Nephron progenitor cell (in vitro differentiated cells): ENCODE measurements at places on chromosomes 2 and 18.

DNA sequence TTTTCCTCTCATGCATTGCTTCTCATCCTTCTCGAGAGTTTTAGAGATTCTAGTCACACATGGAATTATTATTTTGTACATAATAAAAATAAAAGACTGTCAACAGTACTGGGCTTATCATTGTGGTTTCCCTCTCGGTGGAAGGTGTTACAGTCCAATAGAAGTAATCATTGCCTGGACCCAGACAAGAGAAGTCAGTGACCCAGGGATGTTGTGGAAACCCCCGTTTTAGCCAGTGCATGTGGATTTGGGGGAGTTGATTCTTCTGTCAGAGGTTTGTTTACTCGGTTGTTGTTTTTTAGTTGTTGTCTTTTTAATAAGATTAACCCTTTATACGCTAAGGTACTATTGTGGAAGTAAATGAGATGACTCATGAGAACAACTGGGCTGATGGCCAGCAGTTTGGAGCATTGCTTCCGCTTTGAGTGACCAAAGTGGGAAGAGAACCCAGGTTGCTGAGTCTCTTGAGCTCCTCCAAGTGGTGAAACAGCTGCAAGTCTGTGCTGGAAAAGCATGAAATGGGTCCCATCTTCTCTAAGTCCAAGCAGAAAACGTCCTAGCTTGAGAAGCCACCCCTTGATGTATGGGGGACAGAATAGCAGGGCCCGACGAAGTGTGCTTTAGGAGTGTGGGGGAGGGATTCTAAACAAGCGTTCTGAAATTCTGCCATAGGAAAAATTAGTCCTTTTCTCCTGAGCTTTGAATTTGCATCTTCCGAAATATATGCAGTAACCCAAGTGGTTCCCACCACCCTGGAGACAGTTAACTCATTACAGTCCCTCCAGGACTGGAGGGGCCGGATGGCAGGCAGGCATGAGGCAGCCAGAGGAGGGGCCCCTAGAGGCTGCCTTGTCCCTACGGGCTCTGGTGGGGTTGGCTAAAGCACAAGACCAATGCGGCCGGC, 61.8 kb upstream of the GPR45 start:
- H3K27me3 ChIP-seq = peaks cover 19% of the 10 kb centered on the region
- no peak overlapping the region for H3K4me3 ChIP-seq
- DNase-seq = no peak

- H3K27ac ChIP-seq = no peak overlapping the region
- H3K27me3 ChIP-seq = peaks cover 40% of the 10 kb centered on the region
- no peak for DNase-seq
- no peaks in the 10 kb centered on the region for H3K36me3 ChIP-seq
Observed at GRCh38 chr2:119144806-119145205, 13.7 kb downstream of the C1QL2 start.

DNA sequence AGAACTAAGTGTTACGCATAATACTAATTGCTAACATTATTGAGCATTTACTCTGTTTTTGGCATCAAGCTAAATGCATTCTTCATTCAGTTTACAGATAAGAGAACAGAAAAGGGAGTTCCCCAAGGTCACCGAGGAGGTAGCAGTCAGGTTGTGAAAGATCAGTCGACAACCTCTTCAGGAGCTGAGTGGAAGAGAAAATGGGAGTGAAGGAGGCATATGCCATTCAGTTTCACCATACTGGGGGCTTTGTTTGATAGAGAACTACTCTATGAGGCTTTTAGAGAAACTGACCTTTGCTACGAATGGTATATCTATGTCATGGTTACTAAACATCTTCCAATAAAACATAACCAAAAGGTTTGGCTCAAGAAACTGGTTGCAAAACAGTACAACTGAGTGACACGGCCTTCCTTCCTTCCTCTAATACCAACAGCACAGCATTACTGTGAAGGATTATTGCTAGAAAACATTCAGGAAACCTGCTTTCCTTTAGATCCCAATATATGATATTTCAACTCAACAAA, 112.1 kb downstream of the RBMS1 start:
- no peak overlapping the region for H3K4me3 ChIP-seq
- H3K27me3 ChIP-seq = no peaks in the 10 kb centered on the region
- no peak for DNase-seq
- no peak overlapping the region for H3K27ac ChIP-seq
- peaks cover 46% of the 10 kb centered on the region for H3K4me1 ChIP-seq

GRCh38 chr2:42040643-42041278, 7.1 kb upstream of the PKDCC start:
- H3K4me1 ChIP-seq = peaks cover 52% of the 10 kb centered on the region
- peaks cover 80% of the 10 kb centered on the region for H3K27me3 ChIP-seq
- no peak overlapping the region for H3K4me3 ChIP-seq
- DNase-seq = no peak
- H3K27ac ChIP-seq = no peak overlapping the region

- H3K4me1 ChIP-seq = peaks cover 21% of the 10 kb centered on the region
- H3K4me3 ChIP-seq = no peak overlapping the region
- H3K36me3 ChIP-seq = no peaks in the 10 kb centered on the region
Observed at GRCh38 chr2:95048825-95049682, 23.5 kb downstream of the MAL start.

DNA sequence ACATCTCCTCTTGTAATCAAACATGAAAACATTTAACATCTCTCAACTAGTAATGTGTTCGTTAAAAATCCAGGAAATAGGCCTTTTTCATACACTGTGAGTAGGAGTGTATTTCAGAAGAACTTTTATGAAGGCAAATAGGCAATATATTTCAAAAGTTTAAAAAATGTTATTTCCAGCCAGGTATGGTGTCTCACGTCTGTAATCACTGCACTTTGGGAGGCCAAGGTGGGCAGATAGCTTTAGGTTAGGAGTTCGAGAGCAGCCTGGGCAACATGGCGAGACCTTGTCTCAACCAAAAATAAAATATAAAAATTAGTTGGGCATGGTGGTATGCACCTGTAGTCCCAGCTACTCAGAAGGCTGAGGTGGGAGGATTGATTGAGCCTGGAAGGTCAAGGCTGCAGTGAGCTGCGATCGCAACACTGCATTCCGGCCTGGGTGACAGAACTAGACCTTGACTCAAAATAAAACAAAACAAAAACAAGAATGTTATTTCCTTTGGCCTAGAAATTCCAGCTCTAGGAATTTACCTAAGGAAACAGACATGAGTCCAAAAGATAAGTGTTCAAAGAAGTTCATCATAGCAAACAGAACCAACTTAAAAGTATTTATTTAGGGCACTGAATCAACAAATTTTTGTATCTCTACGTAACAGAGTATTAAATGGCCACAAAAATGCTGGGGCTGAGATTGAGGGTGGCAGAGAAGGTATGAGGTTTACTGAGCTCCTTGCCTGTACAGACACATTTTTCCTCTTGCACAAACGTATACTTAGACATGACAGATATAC, 14.9 kb downstream of the RBKS start:
- peaks cover 13% of the 10 kb centered on the region for H3K36me3 ChIP-seq
- H3K4me3 ChIP-seq = no peak overlapping the region
- DNase-seq = no peak
- H3K27me3 ChIP-seq = peaks cover 7% of the 10 kb centered on the region
- H3K27ac ChIP-seq = no peak overlapping the region

DNA sequence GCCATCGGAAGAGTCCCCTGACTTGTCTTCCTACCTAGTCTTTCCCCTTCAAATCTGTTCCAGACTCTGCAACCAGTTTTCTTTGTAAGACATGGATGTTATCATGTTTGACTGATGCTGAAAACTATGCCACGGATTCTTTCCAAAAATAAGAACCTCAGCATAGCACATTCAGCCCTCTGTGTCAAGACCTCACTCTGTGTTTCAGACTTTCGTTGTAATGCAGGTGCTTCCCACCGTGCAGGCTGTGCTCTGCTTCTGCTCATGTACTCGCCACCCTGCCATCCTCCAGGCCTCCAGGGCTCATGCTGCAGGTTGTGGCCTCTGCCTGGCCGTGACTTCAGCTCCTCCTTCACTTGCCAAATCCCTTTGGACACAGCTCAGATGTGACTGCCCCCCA, 347.0 kb upstream of the RAB12 start:
- peaks cover 10% of the 10 kb centered on the region for H3K36me3 ChIP-seq
- no peak for DNase-seq
- H3K27me3 ChIP-seq = no peaks in the 10 kb centered on the region
- no peak overlapping the region for H3K4me3 ChIP-seq

- H3K27ac ChIP-seq = no peak overlapping the region
- H3K36me3 ChIP-seq = no peaks in the 10 kb centered on the region
- no peaks in the 10 kb centered on the region for H3K4me1 ChIP-seq
- H3K4me3 ChIP-seq = no peak overlapping the region
- DNase-seq = no peak
Observed at GRCh38 chr2:214139630-214140284, 271.1 kb upstream of the VWC2L start.

DNA sequence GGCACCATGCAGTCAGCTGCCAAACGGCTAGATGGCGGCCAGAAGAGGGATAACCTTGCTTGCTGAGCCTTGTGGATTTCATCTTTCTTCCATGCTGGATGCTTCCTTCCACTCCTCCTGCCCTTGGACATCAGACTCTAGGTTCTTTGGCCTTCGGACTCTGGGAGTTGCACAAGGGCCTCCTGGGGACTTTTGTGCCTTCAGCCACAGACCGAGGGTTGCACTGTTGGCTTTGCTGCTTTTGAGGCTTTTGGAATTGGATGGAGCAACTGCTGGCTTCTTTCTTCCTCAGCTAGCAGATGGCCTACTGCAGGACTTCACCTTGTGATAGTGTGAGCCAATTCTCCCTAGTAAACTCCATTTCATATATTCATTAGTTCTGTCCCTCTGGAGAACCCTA, 31.0 kb downstream of the STRADB start:
- H3K27me3 ChIP-seq = no peaks in the 10 kb centered on the region
- H3K4me3 ChIP-seq = no peak overlapping the region
- H3K4me1 ChIP-seq = no peaks in the 10 kb centered on the region

DNA sequence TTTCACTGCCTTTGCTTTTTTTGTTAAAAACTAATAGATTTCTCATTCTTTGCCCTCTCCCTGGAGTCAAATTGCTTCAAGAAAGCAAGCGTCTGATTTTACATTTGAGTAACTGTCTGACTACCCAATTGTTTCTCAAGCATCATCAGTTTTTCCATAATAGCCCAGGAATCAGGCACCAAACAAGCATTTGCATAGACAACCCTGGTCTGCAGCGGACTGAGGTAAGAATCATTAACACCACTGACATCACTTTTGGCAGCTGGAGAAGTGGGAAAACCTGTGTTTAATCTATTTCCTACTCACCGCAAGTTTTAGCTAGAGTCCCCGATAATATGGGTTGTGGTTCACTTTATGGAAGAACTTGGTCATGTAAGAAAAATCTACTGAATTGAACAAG, 55.7 kb downstream of the IRS1 start:
- H3K4me3 ChIP-seq = no peak overlapping the region
- DNase-seq = no peak
- peaks cover 6% of the 10 kb centered on the region for H3K4me1 ChIP-seq
- no peaks in the 10 kb centered on the region for H3K27me3 ChIP-seq
- H3K36me3 ChIP-seq = peaks cover 25% of the 10 kb centered on the region

DNA sequence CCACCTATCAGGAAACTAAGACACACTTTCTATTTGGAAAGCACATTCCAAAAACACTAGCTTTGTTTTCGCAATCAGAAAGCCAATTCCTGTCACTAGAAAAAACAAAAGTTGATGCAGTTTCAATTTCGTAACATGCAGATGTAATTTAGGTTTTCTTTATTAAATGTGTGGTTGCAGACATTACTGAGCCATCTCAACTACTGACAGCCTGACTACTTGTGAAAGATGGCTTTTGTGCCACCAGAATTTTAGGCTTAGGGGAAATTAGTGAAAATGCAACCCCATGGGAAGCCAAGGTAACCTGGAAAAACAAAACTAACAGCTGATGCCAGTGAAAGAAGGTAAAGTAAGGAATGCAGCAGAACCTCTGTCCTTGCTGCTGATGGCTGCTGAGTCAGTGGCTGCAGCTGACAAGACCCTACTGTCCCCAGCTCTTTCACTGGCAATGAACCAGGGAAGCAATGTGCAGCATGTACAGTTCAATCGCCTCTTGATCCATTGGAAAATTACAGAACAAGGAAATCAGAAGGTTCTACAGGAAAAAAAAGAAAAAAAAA, 34.9 kb downstream of the FEZ2 start:
- peaks cover 62% of the 10 kb centered on the region for H3K4me1 ChIP-seq
- H3K36me3 ChIP-seq = peaks cover 57% of the 10 kb centered on the region
- DNase-seq = no peak
- H3K4me3 ChIP-seq = no peak overlapping the region
- H3K27ac ChIP-seq = no peak overlapping the region
- H3K27me3 ChIP-seq = no peaks in the 10 kb centered on the region

- peaks cover 63% of the 10 kb centered on the region for H3K27me3 ChIP-seq
- H3K4me3 ChIP-seq = no peak overlapping the region
- no peak for DNase-seq
- no peaks in the 10 kb centered on the region for H3K36me3 ChIP-seq
Observed at GRCh38 chr2:230414302-230414701, 1.7 kb upstream of the SP100 start.

DNA sequence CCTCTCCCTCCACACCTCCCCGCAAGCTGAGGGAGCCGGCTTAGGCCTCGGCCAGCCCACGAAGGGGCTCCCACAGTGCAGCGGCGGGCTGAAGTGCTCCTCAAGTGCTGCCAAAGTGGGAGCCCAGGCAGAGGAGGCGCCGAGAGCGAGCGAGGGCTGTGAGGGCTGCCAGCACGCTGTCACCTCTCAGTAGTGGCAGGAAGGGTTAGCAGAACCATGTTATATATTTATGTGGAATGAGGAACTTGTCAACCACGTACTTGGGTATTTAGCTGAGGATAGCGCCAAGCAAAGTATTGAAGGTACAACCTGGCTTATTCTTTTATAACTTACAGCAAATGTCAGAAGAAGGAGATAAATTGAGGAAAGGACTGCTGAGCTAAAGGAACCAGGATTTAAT, 144.1 kb upstream of the MGAT5 start:
- H3K36me3 ChIP-seq = peaks cover 6% of the 10 kb centered on the region
- H3K27ac ChIP-seq = no peak overlapping the region
- DNase-seq = no peak
- H3K27me3 ChIP-seq = peaks cover 2% of the 10 kb centered on the region
- H3K4me3 ChIP-seq = no peak overlapping the region

GRCh38 chr2:47072728-47073191, 82.3 kb downstream of the STPG4 start:
- H3K27me3 ChIP-seq = peaks cover 3% of the 10 kb centered on the region
- H3K4me1 ChIP-seq = peaks cover 93% of the 10 kb centered on the region
- no peaks in the 10 kb centered on the region for H3K36me3 ChIP-seq

DNA sequence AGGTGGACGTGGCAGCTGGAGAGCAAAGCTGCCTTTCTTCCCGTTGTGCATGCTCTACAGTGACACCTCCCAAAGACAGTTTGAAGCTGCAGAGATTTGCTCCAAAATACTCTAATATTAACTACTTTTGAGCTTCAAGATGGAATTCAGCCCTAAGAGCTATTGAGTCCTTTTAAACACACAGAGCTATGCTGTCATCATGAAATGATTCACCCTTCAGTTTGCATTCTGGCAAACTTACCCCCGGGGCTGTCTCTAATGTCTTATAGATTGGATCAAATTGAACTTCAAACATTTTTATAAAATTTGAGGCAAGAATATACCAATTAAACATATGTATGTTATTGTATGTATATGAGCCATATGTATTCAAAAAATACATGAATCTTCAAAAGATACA, 110.7 kb upstream of the EFEMP1 start:
- H3K4me3 ChIP-seq = no peak overlapping the region
- no peak overlapping the region for H3K27ac ChIP-seq
- no peaks in the 10 kb centered on the region for H3K36me3 ChIP-seq
- H3K4me1 ChIP-seq = peaks cover 13% of the 10 kb centered on the region
- H3K27me3 ChIP-seq = peaks cover 3% of the 10 kb centered on the region
- no peak for DNase-seq
